ENCODE measurements at places on chromosomes 16 and 17. TPM values are rescaled to one million over a fixed set of nuclear protein-coding genes. Genes with fewer than 3 reads are reported as not detected.
A peak's percentile ranks its signal among the peaks of the same experiment; 100 is the strongest.

- peak; percentile 77 for DNase-seq
These were observed 863 bp downstream of the ADCY9 start for GRCh38 chr16:4115209-4115948.

Gene KRT31
- polyA plus RNA-seq, result not detected

Gene MEIOC
- not detected for polyA plus RNA-seq

DNA sequence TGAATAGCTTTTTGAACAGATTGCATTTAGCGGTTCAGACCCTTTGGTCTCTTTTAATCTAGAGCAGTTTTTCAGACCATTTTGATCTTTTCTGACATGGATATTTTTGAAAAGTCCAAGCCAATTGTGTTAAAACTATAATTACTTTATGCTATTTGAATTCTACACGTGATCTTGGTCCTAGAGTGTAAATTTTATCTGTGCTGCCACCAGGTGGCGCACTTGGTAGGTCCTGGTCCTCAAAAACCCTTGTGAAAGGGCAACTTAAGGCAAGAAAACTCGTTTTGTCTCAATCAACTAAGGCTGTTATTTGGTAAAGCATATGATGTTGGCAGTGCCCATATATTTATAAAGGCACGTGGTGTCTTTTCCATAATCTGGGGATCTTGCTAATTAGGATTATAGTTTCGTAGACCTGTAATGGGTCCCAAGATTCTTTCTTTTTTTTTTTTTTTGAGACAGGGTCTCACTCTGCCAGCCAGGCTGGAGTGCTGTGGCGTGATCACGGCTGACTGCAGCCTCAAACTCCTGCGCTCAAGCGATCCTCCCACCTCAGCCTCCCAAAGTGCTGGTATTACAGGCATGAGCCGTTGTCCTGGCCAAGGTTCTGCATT is 43.9 kb upstream of the TEX2 start:
- peak; percentile 58 for DNase-seq

DNA sequence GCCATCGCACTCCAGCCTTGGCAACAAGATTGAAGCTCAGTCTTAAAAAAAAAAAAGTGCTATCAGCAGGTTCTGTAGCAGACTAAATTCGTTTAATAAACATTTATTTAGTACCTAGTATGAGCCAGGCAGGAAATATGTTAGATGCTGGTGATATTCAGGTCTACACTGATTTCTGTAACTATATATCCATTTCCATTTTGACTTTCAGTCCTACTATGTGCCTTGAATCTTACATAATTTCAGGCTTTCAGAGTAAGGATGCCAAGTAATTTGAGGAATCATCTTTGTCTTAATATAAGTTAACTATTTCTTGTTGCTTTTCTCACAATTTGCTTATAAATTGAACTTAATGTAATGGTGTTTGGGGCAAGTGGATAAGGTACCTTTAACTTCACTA is 46.2 kb downstream of the CDK12 start:
- DNase-seq, result no peak

Gene GLP2R
- 0.24 TPM for polyA plus RNA-seq

Gene CIITA
- polyA plus RNA-seq, result 7.9 TPM

- no peak for DNase-seq
These were observed 1.6 kb upstream of the KREMEN2 start for GRCh38 chr16:2962334-2963073.

Gene CDH5
- 15.0 TPM for polyA plus RNA-seq

- peak; percentile 80 for DNase-seq
These were observed 791 bp upstream of the SUPT4H1 start for GRCh38 chr17:58352596-58353388.

DNA sequence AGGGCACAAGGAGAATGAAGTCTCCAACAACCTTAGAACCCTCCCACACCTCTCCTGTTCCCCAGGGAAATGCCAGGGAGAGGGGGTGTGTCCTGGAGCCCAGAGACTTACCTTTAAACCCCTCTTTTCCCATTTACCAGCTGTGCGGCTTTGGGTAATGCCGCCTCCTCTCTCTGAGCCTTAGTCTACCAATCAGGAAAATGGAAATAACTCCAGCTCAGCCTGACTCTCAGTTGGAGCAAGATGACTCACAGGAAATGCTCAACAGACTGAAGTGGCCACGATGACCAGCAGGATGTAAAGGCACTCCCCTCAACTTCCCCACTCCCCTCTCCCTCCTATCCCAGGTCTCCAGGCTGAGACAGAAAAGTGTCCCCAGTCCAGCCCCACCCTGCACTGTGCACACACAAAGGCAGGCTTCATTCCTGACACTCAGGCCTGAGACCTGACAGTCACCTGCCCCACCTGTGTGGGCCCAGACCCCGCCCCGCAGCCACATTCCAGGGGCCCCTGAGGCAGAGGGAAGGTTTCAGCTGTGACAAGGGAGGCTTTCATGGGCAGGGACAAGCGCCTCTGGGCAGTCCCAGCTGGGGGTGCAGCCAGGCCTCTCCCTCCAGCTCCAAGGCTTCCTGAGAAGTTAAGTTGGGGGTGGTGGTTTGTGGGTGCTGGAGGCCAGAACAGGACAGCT is 3.0 kb upstream of the KRT15 start:
- DNase-seq, result no peak

DNA sequence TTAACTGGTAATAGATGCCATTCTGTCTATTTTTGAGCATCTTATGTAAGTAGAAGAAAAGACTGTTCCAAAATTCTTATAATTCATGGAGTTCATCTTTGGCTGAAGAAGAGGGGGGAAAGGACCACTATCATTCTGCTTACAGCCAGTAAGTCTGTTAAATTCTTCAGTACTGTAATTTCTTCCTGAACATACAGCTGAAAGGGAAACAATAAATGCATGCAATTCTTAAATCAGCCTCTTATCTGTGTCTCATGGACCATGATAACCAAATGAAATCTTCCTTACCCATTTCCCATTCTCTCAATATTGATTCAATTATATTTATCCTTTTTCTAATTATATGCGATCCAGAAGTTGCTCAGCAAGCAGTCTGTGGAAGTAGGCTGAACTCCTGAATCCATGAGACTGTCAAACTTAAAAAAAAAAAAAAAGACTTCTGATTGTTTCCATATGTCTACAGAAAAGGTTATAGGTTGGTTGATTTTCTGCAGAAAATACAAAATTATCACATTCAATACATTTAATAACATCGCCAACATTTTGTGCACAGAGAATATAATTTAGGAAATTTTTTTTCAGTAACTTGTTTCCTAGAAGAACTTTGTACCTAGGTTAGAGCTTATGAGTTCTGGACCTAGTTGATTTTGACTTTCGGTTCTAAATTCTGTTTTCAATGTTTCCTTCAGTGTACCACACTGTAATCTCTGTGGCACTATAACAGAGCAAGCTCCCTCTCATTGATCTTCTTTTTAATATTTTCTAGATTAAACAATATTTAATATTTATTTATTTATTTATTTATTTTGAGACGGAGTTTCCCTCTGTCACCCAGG is 1.2 kb upstream of the ABCA9 start:
- DNase-seq, result no peak

Gene DHRS7C
- not detected for polyA plus RNA-seq

All from adrenal gland (tissue), 19 donors.